ENCODE measurements at places on chromosomes 7 and 10. TPM values are rescaled to one million over a fixed set of nuclear protein-coding genes. Genes with fewer than 3 reads are reported as not detected.
A peak's percentile ranks its signal among the peaks of the same experiment; 100 is the strongest.

DNA sequence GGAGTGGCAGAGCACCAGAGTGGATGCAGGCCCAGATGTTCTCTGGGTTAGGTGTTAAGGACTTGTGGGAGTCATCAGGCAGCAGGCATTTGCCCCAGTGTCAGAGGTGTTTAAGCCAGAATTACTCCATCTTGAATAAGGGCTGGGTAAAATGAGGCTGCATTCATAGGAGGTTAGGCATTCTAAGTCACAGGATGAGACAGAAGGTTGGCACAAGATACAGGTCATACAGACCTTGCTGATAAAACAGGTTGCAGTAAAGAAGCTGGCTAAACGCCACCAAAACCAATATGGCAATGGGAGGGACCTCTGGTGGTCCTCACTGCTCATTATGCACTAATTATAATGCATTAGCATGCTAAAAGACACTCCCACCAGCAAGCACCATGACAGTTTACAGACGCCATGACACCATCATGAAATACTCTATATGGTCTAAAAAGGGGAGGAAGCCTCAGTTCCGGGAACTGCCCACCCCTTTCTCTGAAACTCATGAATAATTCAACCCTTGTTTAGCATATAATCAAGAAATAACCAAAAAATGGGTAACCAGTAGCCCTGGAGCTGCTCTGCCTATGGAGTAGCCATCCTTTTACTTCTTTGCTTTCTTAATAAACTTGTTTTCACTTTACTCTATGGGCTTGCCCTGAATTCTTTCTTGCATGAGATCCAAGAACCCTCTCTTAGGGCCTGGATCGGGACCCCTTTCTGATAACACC lies 882 bp upstream of the LRRC61 start:
- no peak for DNase-seq

- peak; percentile 64 for DNase-seq
Measured at GRCh38 chr10:13890233-13891127, 303.7 kb downstream of the PRPF18 start.

DNA sequence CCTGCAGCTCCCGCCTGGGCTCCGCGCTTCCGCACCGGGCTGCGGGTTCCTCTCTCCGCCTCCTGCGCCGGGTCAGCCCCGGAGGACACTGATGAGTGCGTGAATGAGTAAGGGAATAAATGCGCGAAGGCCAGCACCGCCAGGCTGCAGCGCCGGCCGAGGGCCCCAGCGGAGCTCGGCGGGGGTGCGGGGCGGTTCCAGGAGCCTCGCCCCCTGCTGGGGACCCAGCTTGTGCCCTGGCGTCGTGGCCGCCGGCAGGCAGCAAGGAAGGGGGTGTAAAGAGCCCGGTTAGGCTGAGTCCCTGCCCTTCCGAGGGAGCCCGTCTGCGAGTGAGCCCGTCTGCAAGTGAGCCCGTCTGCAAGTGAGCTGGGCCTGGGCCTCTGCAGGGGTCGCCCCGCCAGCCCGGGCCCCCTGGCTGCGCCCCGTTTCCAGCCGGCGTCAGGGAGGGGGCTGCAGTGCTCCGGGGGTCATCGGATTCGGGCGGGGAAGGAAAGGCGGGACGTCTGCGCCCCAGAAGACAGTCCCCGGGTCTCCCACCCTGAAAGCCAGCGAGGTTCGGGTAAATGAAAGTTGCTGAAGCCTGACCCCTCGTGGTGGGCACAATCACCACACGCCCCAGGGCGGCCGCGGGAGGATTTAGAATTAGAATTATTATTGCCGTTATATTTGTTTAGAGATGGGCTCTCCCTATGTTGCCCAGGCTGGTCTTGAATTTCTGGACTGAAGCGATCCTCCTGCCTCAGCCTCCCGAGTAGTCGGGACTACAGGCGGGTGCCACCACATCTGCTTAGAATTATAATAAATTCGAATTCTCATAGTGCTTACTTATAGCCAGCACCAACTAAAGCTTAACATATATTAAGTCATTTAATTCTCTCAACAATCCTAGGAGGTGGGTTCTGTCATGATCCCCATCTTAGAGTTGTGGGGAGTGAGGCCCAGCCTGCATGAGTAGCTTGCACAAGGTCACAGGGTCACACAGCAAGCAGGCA lies 8.6 kb upstream of the CRYGN start:
- DNase-seq, result peak; percentile 95

GRCh38 chr7:94632338-94633013 lies 23.5 kb downstream of the SGCE start:
- no peak for DNase-seq

The RSPH10B gene
- not detected for total RNA-seq

The TEX47 gene
- not detected for total RNA-seq

The TAS2R5 gene
- total RNA-seq, result 0.24 TPM

GRCh38 chr10:125094806-125095205 lies 65.6 kb downstream of the CTBP2 start:
- no peak for DNase-seq

Measured in H7 (cell line).